ENCODE measurements at places on chromosomes 2 and 18. TPM values are rescaled to one million over a fixed set of nuclear protein-coding genes. Genes with fewer than 3 reads are reported as not detected.

DNA sequence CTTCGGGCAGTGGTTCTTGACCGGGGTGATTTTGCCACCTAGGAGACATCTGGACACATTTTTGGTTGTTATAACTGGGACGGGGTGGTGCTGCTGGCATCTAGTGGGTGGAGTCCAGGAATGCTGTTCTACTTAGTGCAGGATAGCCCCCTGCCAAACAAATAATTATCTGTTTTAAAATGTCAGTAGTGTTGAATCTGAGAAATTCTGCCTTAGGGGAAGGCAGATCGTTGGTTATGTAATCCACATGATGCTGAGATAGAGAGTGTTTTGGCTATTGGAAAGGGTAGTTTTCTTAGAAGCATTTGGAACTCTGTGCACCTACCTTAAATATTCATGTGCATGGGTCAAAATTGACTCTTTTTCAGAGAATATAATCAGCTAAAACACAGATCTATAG, 199.0 kb downstream of the TPGS2 start:
- DNase-seq, result no peak

DNA sequence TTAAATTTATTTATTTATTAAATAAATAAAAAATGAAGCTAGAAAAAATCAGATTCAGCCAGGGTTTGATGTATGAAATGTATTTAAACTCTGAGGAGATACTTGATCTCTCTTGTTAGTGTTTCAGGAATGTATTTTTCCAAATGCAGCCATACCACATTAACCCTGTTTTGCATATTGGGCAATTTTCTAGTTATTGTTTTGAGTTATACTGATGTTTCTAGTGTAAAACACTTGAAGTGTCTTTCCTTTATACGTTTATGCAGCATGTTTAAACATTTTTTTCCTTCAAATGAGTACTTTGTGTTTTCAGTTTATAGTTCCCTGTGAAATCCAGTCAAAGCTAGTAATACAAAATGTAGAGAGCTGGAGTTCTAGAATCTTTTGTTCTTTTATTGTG, 69.9 kb downstream of the WDR7 start:
- DNase-seq, result no peak

Gene INHBB
- total RNA-seq, result 0.23 TPM

DNA sequence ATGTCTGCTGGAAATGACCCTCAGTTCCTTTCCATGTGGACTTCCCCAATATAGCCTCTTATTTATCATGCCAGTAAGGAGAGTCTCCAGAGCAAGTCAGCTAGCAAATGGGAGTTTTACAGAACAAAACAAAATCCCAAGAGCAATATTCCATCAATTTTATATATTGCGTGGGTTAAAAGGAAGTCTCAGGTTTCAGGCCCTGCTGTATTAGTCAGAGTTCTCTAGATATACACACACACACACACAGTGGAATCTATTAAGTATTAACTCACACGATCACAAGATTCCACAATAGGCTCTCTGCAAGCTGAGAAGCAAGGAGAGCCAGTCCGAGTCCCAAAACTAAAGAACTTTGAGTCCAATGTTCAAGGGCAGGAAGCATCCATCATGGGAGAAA, 102.8 kb upstream of the MAP2 start:
- DNase-seq, result no peak

DNA sequence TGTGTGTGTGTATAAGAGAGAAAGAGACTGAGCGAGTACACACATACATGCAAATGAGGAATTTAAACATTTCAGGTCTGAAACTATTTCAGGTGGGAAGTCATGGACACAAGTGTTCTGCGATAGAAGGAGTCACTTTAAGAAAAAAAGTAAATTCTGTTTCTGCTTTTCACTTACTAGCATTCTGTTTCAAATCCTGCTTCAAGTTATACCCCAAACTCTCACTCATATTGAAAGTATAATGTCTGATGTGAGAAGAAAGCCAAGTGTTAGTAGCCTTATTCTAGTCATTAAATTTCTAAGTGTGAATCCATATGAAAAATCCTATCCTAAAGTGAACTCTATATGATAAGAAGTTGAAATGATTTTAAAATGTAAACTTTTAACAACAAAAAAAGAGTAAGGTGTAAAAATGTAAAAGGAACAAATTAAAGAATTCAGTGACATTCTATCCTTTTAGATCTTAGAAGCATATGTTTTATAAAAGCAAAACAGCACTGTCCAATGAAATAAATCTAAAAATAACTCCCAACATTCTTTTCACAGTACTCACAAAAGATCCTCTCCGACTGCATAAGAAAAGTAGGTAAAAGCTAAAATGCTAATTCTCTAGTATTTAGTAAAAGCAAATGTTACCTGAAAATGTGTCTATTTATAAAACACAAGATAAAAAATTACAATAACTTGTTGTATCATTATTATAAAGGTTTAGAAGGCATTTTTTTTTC, 570.6 kb downstream of the ZEB2 start:
- DNase-seq, result no peak

DNA sequence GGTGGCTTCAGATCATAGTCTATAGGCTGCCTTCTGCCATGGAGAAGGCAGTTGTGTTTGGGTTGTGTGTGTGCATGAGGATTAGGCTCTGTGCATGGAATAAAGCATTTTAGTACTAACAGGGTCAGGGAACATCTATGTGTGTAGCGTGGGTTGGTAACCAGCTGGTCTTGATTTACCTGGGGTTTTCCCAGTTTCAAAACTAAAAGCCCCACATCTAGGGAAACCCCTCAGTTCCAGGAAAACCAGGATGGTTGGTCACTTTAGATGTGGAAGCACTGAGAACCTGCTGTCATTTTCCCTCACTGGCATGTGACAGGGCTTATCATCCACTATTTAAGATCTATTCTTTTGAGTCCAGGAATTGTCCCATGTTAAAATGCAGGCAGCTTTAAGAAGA, 116.3 kb downstream of the POLE4 start:
- DNase-seq, result no peak

GRCh38 chr18:41992703-41993102, 37.7 kb downstream of the PIK3C3 start:
- DNase-seq, result no peak

GRCh38 chr2:42693688-42694479, 70.1 kb downstream of the OXER1 start:
- DNase-seq, result no peak

Gene MGAT5
- total RNA-seq, result 49.4 TPM

- DNase-seq, result no peak
Observed at GRCh38 chr2:45765728-45766254, 114.3 kb downstream of the PRKCE start.

DNA sequence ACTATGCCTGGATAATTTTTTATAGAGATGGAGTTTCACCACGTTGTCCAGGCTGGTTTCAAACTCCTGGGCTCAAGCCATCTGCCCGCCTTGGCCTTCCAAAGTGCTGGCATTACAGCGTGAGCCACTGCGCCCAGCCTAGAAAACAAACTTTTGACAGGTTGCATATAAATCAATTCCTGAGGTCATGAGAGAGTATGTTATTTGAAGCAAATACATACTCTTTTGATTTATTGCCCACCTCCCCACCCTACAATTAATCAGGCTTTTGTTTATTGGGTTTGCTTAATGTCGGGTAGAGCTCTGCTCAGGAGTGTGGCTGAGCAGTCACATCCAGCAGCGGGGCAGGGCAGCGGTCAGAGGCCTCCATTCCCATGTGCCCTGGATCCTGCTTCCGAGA, 37.9 kb upstream of the ASB1 start:
- no peak for DNase-seq

Gene MOCOS
- 6.5 TPM for total RNA-seq

- no peak for DNase-seq
Observed at GRCh38 chr2:117833911-117834310, 19.4 kb downstream of the DDX18 start.

GRCh38 chr18:42018831-42019230, 63.8 kb downstream of the PIK3C3 start:
- DNase-seq, result no peak

Gene NEMP2
- 5.3 TPM for total RNA-seq

DNA sequence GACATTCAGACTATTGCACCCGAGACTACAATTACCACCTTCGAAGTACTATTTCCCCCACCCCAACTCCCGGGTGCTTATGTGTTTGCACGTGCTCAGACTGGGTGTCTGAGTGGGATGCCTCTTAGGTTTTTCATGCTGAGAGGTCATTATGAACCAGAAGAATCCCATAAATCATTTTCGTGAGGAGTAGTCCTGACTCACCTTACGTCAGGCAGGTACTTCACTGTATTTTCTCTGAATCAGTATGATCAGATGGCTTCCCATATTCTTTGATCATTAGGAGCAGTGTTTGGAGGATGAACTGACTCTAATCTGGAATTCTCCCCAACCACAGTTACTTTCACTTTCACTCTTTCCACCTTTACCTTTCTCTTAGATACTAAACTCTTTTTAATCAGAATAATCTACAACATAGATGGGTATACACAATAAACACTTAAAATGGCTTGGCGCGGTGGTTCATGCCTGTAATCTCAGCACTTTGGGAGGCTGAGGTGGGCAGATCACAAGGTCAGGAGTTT, 38.4 kb upstream of the STAT4 start:
- DNase-seq, result no peak

DNA sequence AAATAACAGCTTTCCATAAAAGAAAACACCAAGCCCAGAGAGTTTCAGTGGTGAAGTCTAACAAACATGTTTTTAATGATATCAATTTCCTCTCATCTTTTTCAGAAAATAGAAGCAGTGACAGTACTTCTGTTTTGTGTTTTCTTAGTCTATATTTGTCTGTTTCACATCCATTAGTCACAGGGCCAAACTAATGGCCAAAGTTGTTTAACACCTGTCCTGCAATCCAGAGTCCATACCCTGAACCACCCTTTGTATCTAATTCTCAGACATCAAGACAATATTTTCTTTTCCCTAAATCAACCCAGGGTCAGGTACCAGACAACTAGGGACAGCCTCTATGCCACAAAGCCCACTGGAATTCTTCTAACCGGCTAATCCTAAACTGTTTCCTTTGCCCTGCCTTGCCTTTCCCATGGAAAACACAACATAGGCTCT, 25.9 kb downstream of the TMSB10 start:
- no peak for DNase-seq

GRCh38 chr2:56267415-56267788, 83.6 kb downstream of the CCDC85A start:
- DNase-seq, result no peak

DNA sequence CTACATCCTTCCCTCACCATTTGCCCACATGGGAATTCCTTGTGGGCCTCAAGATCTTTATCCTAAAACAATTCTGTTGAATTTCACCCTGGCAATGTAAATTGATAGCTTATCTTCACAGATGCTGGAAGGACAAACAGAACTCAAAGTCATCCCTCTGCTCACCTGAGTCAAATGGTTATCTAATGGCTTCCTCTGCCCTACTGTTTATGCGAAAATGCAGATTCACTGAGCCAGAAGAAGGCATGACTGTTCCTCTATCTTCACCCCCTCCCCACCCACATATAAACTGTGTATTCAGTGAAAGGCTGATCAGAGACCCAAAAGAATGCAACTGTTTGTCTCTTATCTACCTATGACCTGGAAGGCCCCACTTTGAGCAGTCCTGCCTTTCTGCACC, 43.9 kb upstream of the VWA3B start:
- DNase-seq, result peak; percentile 6

- DNase-seq, result no peak
Observed at GRCh38 chr2:85839461-85839860, 49.3 kb downstream of the ST3GAL5 start.

Gene RFTN2
- total RNA-seq, result 2.4 TPM

- DNase-seq, result no peak
Observed at GRCh38 chr18:58362027-58362575, 266.8 kb downstream of the ALPK2 start.

Gene SERPINB3
- 0.17 TPM for total RNA-seq

DNA sequence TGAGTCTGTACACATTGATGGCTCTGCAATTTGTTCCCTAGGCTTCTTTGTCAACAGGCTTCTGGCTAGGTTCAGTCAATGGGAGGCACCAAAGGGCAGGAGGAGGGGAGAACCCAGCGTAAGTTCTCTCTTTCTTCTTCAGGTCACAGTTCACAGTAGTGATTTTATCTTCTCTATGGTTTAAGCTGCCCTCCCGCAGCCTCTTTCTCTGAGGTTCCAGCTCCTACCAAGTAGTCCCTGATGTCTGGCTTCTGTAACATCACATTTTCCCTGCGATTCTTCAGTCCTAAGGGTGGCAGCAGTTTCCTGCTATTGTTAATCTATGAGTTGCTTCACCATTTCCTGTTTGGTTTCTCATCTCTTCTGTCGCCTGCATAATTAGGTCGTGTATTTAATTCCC, 107.4 kb downstream of the CPO start:
- no peak for DNase-seq

Gene CKAP2L
- 20.7 TPM for total RNA-seq

Gene VSNL1
- total RNA-seq, result 108 TPM

Gene ANKMY1
- total RNA-seq, result 4.5 TPM

DNA sequence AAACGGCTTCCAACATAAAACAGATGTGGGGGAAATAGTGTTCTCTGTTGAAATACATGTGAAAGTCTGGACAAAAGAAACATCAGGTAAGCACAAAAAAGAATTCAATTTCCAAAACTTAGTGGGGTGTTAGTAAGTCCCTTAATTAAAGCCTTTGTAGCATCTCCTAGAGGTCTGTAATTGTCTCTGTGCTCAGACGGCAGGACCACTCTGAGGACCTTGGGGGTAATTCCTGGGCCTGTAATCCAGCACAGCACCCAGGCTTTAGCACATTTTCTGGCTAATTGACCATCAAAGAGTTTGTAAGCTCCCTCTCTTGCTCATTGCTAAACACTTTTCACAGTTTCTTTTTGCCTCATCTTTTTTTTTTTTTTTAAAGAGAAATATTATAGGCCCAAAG, 80.3 kb downstream of the FARSB start:
- DNase-seq, result no peak

Gene GAL3ST2
- not detected for total RNA-seq

Gene CHAC2
- 11.7 TPM for total RNA-seq

- no peak for DNase-seq
Observed at GRCh38 chr2:45154606-45155155, 145.4 kb upstream of the SIX2 start.

Gene MYL12A
- total RNA-seq, result 247 TPM

DNA sequence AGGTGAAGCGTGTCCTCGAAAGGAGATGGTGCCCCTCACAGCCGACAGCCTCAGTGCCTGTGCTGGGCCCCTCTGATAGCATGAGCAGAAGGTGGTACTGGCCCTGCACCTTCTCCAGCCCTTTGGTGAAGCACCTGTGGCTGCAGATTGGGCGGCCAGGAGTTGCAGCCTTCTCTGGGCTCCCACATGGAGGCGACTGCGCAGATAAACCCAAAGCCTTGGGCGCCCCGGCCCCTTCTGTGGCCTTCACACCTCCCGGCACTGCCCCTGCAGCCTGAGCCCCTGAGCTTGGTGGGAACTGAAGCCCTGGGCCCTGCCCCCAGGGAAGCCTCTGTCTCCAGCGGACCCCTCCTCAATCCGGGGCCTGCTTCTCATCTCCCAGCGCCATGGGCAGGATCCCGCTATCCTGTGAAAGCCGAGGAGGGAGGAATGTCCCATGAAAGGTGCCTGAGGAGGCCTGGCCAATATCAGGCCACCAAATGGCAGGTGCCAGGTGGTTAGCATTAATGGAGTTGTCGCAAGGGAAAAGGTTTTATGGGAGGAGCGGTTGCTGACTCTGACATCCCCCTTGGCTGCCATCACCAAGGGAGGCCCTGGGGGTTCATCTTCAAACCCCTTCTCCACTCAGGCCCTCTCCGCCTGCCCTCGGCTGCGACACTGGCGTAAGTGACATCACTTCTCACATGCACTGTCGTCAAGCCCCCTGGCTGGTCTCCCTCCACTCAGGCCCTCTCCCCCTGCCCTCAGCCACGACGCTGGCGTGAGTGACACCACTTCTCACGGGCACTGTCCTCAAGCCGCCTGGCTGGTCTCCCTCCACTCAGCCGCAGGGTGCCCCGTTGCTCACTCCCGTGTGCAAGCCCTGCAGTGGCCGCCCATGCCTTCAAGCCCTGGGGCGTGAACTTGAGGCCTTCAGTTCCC, 62.4 kb downstream of the DDX1 start:
- no peak for DNase-seq

All from H1 (cell line).